ENCODE measurements at places on chromosomes 11 and 22.

GRCh38 chr11:35590412-35590811 is 27.8 kb upstream of the FJX1 start:
- DNase-seq: no peak

DNA sequence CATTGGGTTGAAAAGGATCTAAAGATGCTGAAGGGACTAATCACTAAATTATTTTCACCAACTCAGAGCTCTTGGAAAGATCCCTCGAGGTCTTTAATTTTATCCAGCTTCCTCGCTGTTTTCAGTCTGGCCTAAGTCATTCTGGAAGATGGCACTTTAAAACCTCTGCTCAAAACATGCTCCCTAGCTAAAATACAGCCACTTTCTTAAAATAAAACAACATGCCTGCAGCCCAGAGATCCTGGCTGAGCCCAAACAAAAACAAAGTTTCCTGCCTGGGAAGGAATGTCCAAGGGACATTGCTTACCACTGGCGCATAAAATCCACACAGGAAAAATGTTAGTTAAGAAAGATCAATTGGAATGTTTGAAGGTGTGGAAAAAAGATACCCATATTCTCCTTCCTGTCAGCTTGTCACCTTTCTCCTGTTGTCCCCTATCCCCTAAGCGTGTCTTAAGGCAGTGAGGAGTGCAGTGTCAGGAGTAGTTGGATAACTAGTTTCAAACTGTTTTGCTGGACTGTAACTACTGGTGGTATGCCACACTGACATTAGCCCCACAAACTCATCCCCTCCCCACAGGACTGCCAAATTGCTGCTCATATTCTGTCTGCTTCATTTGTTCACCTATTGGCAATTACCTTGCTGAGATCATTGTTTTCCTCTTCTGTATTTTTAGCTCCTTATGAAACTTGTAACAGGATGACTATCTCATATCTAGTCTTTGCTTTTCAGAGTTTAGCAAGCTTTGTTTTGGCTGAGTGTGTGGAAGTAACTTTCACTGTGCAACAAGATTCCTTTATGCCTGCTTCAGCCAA is 108.3 kb upstream of the SESN3 start:
- no peak for DNase-seq

DNA sequence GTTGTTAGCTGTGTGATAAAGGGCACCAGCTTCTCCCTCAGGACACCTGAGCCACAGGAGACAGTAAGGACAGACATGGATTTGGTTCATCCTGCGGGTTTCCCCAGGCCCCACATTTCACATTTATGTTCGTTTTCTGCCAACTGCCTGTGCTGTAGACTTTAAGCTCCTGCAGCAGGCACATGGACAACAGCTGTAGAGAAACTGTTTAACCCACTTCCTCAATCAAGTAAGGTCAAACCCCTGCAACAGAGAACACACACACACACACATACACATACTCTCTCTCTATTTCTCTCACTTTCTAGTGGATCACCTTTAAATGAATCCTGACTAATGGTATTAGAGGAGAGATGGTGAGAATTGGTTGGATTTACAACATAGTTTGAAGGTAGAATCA is 90.7 kb downstream of the C11orf87 start:
- DNase-seq: no peak

- no peak for DNase-seq
These were observed 318.9 kb downstream of the CTTN start for GRCh38 chr11:70716986-70717775.
